ENCODE measurements at places on chromosomes 1 and 21. TPM values are rescaled to one million over a fixed set of nuclear protein-coding genes. Genes with fewer than 3 reads are reported as not detected.

The NIBAN1 gene
- total RNA-seq: 11.7 TPM

The FCRL5 gene
- not detected for total RNA-seq

The SMIM12 gene
- total RNA-seq: 29.6 TPM

The PRELP gene
- 132 TPM for total RNA-seq

The GPX7 gene
- total RNA-seq: 24.7 TPM

The DISC1 gene
- total RNA-seq: 12.4 TPM

Measured in breast epithelium (tissue), 4 donors.